KBM-7 (cell line): ENCODE measurements at places on chromosomes 7 and 10.

- no peak for DNase-seq
Measured at GRCh38 chr10:43574001-43574892, at the start of gene ZNF239. ZNF239 (minus strand) TSS chr10:43574616; CDS start chr10:43558079, 16,537 bp downstream.

GRCh38 chr7:90723866-90724265 lies 127.7 kb downstream of the CDK14 start:
- DNase-seq: no peak

- no peak for DNase-seq
Measured at GRCh38 chr10:29387269-29387668, 98.4 kb downstream of the LYZL1 start.

DNA sequence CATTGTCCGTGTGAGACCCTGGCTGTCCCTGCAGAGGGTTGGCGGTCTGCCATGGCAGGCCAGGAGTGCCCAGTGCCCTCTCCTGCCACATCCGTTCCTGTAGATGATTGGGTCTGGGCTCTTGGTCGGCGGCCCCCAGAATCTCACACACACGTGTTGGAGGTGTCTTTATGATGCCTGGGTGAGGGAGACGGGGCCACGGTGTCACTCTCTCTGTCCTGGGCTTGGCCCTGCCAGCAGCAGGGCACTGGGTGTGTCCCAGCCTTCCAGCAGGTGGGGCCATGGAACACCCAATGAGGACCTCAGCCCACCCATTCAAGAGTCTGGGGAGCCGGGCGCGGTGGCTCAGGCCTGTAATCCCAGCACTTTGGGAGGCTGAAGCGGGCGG lies 30.2 kb downstream of the UNC5B start:
- DNase-seq: no peak

GRCh38 chr7:7719236-7719635 lies 829 bp upstream of the RPA3 start:
- DNase-seq: peak; percentile 18

- DNase-seq: peak; percentile 3
Measured at GRCh38 chr10:48885376-48885775, 54.3 kb downstream of the LRRC18 start.

DNA sequence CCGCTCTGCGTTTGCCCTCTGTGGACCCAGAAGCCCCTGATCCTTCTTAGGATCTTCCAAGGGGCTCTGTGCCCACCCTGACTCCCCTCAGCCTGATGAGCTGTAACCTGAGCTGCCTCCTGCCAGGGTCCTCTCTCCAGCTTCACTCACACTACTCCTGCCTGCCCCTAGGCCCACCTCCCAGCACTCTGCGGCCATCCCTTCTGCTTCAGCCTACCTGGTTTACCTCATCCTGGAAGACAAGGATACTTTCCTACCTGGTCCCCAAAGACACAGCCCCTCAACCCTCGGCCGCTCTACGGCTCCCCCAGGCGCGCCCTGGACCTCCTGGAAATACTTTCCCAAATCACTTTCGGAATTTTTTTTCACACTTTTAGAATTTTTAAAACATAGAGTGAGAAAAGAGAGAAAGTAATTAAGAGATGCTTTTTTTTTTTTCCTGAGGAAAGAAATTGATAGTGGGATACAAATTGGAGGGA lies 6.4 kb upstream of the ZNF862 start:
- no peak for DNase-seq

DNA sequence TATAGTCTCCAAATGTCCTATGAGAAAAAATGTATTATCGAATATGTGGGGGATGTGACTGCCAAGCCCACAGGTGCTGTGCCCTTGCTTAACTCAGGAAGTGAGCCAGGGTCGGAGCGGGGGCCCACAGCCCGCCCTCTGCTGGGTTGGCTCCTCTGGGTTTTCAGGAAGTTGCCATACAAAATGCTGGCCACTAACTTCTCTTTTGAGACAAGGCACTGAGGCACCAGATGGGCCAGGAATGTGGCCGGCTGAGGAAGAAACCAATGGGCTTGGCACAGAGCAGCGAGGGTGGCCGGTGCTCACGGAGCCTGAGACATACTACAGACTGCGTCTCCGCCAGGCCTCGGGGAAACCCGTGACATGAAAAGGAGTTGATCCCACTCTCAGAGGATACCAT lies 58.9 kb downstream of the FAM53B start:
- peak; percentile 83 for DNase-seq

DNA sequence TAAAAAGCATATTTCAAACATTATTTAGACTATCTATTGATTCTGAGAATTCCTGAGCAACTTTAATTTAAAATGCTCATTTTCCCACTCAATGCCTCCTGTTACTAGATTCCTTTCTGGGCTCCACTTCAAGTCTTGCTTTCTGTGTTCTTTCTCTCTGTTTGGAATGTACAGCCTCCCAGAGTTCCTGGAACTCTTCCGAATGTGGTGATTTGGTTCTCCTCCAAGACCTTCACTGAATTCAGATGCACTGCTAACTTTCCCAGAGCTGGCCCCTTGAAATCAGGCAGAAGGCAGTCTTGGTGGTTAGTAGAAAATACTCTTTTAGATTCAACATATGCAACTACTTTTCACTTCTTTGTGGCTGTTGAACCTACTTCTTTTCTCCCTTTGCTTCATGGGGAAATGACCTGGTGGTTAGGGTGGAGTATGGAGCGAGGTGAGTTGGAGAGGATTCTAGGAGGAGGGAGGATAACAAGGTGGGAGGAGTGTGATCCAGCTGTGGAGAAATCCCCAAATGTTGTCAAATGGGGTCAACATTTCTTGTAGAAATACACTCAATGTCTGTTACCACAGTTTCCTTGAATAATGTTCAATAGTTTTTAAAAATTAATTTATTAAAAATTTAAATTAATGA lies 27.9 kb upstream of the CCDC7 start:
- DNase-seq: no peak

DNA sequence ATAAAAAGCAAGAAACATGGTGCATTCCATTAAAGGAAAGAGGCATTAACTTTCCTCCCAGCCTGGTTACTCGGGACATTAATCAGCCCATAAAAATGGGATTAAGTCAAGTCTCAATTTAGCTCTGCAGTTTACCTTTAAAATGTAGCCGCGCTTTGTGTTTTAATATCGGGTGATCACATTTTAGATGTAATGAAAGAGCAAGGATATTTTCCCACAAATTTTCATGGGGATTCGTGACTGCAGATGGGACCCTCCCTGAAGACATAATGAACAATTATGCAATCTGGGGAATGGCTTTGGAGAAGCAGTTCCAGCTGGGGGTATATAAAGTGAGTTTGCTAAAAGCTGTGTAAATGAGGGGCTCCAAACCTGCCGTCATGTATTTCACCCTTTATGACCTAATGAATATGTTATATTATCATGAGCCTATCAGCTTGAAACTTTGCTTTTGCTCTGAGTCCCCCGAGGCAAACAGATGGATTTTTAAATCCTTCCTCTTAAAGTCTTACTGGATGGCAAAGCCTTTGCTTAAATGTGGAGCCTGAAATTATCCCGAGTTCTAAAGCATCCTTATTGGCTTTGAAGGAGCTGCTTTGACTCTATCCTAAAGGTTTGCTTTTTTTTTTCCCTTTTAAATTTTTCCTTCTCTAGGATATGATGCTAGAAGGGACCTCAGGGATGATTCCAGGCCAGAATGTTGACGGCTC lies 31.8 kb downstream of the BAMBI start:
- no peak for DNase-seq

DNA sequence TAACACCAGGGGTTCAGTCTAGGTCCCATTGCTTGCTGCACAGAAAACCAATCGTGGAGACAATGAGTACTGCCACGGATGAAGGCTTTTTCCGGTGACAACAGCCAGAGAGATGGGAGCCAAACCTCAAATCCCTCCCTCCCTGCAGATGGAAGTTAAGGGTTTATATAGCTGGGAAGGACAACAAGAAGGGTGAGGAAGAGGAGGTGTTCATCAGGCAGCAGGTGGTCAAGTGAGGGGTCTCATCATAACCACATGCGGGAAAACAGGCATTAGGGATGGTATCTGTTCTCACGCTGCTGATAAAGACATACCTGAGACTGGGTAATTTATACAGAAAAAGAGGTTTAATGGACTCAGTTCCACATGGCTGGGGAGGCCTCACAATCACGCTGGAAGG lies 91.3 kb downstream of the MKX start:
- DNase-seq: no peak
